Activated CD4-positive, alpha-beta T cell treated with anti-CD3 and anti-CD28 coated beads, Interleukin-2, amount 10 ng/mL, durations not matched to agents 24 days and 14 days (primary cell): ENCODE measurements at places on chromosomes 1 and 21. TPM values are rescaled to one million over a fixed set of nuclear protein-coding genes. Genes with fewer than 3 reads are reported as not detected.

The SLC9C2 gene
- not detected in 2 replicates for total RNA-seq

The CRTC2 gene
- 72.4 and 76.8 TPM in 2 replicates for total RNA-seq

The OR2T29 gene
- total RNA-seq, result not detected in 2 replicates

The CR2 gene
- total RNA-seq, result 0.24 TPM in 1 of 2 replicates, not detected in the other

The TRIM45 gene
- total RNA-seq, result 0.62 and 0.98 TPM in 2 replicates

The VANGL2 gene
- total RNA-seq, result 0.02 and 0.05 TPM in 2 replicates

The NIBAN1 gene
- total RNA-seq, result 17.1 TPM in 2 replicates

The S100A5 gene
- 2.3 and 2.6 TPM in 2 replicates for total RNA-seq

The NUP210L gene
- total RNA-seq, result 0.02 TPM in 1 of 2 replicates, not detected in the other

The HNRNPCL4 gene
- not detected in 2 replicates for total RNA-seq

The ALX3 gene
- not detected in 2 replicates for total RNA-seq

The C1orf87 gene
- total RNA-seq, result not detected in 2 replicates

The GPR161 gene
- 0.51 and 0.85 TPM in 2 replicates for total RNA-seq

The IGFN1 gene
- not detected in 2 replicates for total RNA-seq

The PODN gene
- total RNA-seq, result not detected in 2 replicates

The S100A16 gene
- total RNA-seq, result not detected in 2 replicates

The ZSCAN20 gene
- 2.0 and 2.8 TPM in 2 replicates for total RNA-seq

The TENT5C gene
- total RNA-seq, result 3.1 and 3.5 TPM in 2 replicates

The DEDD gene
- total RNA-seq, result 45.7 and 46.2 TPM in 2 replicates

The NGF gene
- total RNA-seq, result not detected in 2 replicates

The ADARB1 gene
- total RNA-seq, result 21.8 and 24.6 TPM in 2 replicates

The GPX7 gene
- 28.0 and 29.4 TPM in 2 replicates for total RNA-seq

The ACADM gene
- total RNA-seq, result 55.3 and 56.7 TPM in 2 replicates

The AMY1C gene
- total RNA-seq, result not detected in 2 replicates

The ALG14 gene
- total RNA-seq, result 1.7 and 2.1 TPM in 2 replicates

The KRTAP10-10 gene
- not detected in 2 replicates for total RNA-seq
